Stimulated activated CD4-positive, alpha-beta T cell treated with anti-CD3 and anti-CD28 coated beads, Interleukin-15, amount 100 ng/mL, for 1 hour (primary cell): ENCODE measurements at places on chromosomes 7 and 10.

DNA sequence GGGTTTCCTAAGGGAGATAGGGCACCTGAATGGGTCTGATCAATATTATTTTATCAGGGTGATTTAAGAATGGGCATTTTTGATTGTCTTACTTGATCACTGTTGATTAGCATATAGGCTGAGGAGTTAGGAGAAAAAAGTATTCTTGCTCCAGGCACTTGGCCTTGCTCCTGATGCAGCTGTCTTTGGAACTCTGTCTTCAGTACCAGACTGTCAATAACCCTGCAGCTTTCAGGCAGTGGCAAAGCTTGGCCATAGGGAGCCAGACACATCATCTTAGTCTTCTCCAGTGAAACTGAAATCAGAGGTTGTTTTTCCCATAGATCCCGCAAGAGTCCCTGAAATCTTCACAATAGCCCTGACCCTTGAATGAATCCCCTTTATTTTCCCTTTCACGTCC is 47.2 kb downstream of the EXOC4 start:
- no peak for DNase-seq

GRCh38 chr7:65463184-65463583 is 89.5 kb downstream of the ZNF92 start:
- DNase-seq: no peak

GRCh38 chr7:87816389-87816788 is 59.8 kb downstream of the SLC25A40 start:
- DNase-seq: no peak

GRCh38 chr7:13352677-13353076 is 636.8 kb downstream of the ETV1 start:
- DNase-seq: no peak

DNA sequence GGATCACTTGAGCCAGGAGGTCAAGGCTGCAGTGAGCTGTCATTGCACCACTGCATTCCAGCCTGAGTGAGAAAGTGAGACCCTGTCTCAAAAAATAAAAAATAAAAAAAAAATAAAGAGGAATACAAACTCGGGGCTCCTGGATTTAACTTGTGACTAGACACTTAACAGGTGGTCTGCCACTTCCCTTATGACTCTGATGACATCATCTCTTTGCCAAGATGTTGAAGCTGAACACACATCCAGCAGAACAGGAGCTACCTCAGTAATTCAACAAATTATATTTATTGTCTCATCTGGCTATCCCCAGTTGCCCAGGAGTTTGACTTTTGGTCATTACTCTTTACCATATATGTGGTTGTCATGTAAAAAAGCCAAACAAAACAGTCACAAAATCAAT is 35.3 kb downstream of the NEUROD6 start:
- DNase-seq: no peak

- DNase-seq: no peak
Measured at GRCh38 chr10:126776168-126776567, 105.7 kb upstream of the C10orf90 start.

DNA sequence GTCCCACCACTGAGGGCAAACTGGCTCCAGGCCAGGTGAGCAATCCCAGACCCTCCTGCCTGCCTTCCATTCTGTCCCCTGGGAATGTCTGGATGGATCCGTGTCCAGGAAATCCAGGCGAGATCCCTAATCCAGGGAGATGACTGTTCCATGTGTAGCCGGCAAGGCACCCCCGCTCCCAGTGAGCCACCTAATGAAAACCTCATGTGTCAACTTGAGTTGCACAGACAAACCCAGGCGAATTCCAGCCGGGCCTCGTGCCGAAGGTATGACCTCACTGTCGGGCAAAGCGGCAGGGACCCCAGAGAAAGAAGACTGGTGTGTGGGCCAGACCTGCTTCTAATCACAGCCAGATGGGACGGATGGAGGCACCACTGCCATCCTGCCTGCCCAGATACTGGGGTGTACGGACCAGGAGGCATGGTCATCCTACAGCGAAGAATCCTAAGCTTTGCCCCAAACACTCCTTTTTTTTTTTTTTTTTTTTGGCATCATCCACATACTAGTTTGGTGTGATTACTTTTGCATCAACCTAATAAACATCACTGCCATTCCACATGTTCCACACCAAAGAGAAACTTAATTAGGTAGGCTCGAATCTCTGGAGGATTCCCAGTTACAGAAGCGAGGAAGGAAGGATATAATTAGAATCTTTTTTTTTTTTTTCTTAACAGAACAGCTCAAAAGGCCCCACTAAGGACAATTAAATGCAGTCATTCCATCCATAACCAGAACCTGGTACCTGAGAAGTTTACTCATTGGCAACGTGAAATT is 313.1 kb downstream of the CALN1 start:
- DNase-seq: no peak

GRCh38 chr7:31067491-31067890 is 15.4 kb downstream of the ADCYAP1R1 start:
- DNase-seq: no peak

- DNase-seq: no peak
Measured at GRCh38 chr7:158574308-158575036, 13.2 kb downstream of the PTPRN2 start.

- no peak for DNase-seq
Measured at GRCh38 chr7:5477723-5478531, 54.3 kb upstream of the TNRC18 start.

DNA sequence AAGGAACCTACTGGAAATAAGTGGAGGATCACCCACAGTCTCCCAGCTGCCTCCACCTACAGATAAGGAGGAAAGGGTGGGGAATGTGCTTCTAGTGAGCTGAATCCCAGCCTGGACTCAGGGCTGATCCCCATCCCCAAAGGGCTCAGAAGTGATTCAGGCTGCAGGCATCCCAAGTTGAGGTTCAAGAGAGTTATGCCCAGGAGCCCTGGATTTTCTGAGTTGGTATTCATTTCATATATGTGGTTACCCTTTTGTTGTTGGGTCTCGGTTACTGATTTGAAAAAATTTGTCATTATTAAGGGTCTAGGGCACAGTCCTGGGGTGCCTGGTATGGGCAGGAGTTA is 30.0 kb upstream of the SRGN start:
- no peak for DNase-seq

- no peak for DNase-seq
Measured at GRCh38 chr10:120420421-120420820, 36.6 kb upstream of the PLPP4 start.

DNA sequence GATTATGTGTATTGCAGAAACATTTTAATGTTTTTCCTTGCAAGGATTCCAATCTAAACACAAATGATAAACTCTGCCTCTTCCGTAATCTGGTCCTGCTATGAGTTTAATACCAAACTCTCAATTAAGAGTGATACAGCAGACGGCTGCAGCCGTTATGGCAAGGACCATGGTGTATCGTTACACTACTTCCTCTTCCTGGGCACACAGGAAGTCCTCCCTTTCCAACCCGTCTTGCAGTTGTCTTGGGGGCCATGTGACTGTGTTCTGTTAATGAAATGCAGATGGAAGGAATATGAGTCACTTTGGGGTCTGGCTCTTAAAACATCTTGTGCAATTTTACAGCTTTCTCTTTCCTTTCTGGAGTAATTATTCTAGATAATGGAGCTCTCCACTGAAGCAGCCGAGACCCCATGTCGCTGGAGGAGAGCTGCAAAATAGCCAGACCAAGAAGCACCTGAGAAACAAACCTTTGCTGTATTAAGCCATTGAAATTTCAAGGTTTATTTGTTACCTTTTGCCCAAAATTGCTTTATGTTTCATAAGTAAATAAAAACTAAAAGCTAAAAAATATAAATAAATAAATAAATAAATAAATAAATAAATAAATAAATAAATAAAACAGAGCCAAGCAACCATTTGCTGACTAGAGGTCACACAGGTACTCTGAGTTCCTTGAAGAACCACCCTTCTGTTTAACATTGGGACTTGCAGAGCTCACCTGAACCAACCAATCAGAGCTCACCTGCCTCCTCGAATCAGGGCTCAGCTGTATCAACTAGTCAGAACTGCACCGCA is 74.7 kb downstream of the FRMPD2 start:
- no peak for DNase-seq

DNA sequence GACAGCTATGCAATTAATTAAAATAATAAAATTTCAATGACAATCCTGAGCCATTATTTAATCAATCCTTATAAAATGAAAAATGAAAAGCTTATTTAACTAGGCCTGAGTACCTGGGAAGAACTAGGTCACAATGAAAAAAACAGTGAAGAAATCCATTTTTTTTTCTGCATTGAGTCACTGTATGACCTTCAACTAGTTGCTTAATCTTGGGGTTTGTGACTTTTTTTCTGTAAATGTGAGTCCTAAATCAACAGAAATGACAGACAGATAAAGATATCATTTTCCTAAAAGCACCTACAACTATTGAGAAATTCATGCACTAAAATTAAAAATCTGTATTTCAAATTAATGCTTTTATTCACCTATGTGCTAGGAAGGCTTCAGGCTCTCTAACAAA is 96.8 kb downstream of the TMEM26 start:
- DNase-seq: no peak

DNA sequence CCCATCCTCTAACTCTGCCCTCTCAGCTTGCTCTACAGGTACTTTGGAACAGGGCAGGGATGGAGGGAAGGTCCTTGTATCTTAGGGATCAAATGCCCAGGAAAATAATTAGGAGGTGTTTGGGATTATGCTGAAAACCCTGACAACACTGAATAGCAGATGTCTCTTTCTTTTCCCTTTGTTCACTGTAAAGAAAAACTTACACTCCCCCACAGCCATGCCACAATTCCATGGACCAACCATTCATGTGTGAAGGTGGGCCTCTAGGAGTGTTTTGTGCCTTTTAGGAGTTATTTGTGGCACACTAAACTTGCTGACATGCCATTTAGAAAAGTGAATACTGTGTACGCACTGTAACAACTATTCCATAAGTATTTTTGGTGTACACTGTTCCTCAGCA is 108.1 kb downstream of the SNX10 start:
- DNase-seq: no peak

- DNase-seq: no peak
Measured at GRCh38 chr7:93817526-93817925, 73.0 kb downstream of the TFPI2 start.

DNA sequence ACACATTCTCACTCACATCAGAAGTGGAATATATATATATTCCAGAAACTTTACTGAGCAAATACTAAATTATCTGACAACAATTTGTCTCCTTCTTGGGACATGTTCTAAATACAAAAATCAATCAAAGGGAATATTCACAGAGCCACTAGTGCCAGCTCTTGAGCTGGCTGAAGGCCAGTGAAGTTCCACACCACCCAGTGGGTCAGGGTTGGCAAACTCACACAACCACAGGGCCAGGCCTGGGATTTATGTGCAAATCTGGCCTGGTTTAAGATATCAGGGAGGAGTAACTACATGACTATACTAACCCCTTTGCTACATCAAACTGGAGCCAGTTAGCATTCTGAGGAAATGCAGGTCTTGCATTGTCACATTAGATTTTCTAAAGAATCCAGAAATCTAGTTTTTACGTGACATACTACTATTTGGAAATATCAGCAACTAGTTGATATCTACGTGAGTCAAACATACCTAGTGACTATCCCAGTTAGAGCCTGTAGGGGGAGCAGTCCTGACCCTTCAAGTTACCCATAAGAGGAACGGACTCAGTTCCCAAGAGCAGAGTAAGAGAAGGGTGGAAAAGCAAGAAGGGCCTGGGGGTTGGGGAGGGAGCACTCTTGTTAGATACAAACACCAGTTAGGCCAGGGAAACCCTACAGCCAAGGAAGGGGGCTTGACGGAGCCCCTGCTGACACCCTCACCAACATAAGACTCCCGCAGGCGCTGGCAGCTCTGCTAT is 600.4 kb downstream of the KCNMA1 start:
- DNase-seq: no peak

DNA sequence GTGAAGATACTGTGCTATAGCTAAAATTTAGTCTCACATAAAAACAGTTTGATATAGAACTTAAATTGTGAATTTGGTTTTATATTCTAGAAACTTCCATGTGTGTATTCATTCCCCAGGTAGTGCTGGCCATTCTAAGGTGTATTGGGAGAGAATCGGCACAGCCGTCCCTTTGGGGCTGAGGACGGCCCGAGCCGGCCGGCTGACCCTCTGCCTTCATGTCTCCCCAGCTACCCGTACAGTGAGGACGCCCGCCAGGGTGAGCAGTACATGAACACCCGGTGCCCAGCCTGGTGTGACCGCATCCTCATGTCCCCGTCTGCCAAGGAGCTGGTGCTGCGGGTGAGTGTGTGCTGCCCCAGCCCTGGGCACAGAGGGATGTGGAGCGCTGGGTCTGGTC is 8.5 kb downstream of the NKX6-2 start:
- DNase-seq: no peak

DNA sequence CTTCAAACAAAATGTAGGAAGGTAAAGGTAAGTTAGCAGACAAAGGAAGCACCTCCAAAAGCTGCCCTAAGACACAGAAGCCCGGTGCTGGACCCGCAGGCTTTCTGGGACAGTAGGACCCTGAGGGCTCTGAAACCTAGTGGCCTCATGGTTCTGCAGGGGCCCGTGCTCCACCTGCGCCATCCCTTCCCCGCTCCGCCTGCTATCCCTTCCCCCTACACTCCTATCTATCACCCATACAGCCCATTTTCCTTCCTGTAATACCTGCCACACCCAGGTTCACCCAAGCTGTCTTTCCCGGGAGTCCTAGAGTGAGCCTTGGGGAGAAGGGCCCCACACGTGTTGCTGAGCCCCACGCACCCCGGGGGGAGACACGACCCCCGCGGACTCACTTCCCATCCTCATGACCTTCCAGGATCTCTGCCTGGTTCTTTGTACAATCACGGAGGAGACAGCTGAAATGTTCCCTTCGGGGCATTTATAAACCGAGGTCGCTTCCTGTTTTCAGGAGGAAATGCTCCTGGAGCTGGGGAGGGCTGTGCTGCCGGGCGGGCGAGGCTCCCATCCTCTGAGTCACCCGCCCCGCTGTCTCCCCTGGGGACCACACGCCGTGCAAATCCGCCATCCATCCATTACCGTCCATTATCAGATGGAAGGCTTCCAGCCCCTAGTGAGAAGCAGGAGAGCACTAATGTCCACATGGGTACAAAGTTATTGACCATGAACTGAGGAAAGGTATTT is 251.7 kb upstream of the PITRM1 start:
- no peak for DNase-seq

DNA sequence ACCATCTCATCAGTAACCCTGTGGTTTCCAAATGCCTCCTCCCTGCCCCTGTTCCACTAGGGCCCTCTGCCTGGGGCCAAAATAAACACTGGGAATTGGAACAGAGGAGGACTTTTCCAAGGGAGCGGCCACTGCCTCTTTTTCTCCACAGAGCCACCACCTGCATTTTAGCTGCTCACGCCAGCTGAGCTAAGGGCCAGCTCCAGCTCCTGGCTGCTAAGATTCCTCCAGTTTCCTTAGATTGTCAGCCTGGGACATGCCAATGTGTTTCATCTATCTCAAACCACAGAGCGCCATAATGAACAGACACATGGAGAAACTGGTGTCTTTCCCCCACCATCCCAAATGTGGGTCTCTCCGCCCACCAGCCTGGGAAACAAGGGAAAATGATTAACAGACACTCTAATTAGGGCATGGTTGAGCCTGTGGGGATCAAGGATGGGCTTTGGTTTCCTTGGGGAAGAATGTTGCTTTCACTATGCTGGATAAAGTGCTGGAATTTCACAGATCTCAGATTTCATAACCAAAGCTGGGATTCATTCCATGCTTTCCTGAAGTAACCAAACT is 52.2 kb downstream of the ASB13 start:
- DNase-seq: no peak
